ENCODE measurements at places on chromosomes 11 and 22.

DNA sequence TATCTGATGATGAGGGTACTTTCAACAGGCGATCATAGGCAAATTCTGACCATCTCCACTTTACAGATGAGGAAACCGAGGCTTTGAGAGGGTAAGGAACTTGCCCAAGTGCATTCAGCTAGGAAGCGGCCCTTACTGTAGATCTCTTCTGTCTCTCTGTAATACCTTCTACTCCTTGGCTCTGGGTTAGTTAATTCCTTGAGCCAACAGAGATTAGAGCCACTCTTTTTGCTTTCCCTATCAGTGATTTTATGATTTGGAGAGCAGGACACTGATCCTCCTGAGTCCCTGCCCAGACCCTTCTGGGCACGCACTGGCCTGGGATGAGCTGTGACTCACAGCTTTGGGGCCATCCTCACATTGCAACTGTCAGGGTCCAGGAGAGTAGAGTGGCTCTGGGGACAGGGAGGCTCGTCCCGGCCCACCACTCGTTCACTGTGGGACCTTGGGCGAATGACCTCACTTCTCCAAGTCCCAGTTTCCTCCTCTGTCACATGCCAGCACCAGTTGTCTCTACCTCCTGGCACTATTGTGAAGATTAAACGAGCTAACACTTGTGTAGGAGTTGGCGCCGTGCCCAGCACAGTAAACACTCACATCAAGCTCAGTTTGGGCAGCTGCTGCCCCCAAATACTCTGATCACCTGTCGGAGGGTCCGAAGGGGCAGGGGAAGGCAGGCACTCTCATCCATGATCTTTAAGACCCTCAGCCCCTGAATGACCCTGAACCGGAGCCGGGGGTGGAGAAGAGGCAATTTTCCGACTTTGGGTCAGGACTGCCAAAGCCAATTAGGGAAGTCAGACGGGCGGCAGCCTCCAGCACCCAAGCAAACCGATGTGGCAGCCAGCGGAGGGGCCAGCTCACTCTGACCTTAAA lies 235.0 kb downstream of the MIAT start:
- DNase-seq: no peak

DNA sequence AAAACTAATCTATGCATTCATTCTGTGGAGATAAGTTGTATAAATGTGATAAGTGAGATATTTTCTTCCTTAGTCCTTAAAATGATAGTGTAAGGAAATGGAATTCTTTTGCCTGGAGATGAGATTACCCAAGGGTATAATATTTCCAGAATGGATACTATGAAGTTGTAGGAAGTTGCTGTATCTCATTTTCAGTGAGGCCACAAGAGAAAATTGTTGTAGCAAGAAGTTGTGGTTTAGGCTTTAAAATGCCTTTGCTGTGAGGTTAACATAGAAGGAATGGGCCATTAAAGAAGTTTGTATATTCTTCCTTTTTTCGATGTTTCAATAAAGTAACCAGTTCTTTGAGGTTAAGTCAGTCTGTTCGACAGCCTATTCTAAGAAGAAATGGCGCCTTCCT lies 50.7 kb upstream of the LIN7C start:
- no peak for DNase-seq

DNA sequence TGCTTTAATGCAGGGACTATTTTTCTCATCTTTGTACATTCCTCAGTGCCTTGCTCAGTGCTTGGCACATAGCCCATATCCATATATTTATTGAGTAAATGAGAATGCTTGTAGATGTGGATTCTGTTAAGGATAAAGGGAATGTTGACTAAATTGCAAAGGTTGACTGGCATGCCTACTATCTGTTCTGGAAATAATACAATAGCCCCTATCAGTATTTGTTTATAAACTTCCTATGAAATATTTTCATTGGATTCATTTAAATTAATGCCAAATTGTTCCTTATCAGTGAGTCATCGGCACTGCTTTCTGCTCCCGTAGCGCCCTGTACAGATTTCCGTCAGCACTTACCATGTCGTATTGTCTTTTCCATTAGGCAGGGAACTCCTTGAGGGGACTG lies 8.0 kb downstream of the RNF121 start:
- no peak for DNase-seq

GRCh38 chr11:133911171-133911570 lies 45.6 kb downstream of the IGSF9B start:
- DNase-seq: no peak

GRCh38 chr22:40107851-40108378 lies 69.8 kb upstream of the TNRC6B start:
- DNase-seq: no peak

DNA sequence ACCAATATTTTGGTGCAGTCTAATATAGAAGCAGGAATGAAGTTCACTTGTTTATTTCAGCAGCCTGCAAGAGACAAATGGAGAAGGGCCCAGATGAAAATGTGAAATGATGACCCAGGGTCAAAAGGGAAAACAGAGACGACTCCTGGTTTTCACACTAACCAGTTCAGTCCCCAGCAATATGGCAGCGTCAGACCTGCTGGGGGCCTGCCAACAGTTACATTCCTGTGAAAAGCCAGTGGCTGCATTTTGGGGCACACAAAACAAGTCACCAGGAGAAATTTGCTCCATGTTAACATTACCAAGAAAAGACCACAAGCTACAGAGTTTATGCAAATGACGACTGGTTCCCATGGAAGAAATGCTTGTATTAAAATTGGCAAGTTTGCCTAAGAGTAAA lies 80.2 kb downstream of the CCDC34 start:
- DNase-seq: no peak

DNA sequence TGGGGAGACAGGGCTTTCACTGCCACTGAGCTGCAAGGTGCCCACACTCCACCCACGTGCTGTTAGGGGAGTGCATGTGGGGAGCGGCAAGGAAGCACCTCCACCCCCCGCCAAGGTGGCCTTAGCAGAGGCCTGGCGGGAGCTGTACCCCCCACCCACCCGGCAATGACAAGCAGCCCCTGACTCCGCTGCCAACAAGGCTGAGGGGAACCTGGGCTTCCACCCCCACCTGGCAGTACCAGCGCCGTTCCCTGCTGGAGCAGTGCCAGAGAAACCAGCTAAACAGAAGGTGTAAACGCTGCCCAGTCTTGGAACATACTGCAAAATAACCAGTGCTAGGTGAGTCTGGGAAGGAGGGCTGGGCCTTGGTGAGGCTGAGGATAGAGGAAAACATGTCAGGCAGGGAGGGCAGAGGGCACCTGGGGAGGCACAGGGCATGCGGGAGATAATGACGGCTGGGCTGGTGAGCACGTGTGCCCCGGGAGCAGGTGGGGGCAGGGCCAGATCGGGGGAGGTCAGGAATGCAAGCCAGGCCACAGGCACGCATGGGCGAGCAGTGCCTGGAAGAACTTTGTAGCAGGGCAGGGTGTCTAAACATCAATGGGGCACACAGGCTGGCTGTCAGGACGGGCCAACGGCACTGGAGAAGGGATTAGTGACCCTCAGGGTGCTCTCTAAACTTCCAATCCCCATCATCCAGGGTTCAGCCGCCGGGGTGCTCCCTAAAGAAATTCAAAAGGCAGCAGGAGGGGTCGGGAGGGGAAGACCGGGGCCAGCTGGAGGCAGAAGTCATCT lies 6.6 kb downstream of the CERK start:
- no peak for DNase-seq

GRCh38 chr11:129270446-129270845 lies 78.3 kb upstream of the ARHGAP32 start:
- no peak for DNase-seq

DNA sequence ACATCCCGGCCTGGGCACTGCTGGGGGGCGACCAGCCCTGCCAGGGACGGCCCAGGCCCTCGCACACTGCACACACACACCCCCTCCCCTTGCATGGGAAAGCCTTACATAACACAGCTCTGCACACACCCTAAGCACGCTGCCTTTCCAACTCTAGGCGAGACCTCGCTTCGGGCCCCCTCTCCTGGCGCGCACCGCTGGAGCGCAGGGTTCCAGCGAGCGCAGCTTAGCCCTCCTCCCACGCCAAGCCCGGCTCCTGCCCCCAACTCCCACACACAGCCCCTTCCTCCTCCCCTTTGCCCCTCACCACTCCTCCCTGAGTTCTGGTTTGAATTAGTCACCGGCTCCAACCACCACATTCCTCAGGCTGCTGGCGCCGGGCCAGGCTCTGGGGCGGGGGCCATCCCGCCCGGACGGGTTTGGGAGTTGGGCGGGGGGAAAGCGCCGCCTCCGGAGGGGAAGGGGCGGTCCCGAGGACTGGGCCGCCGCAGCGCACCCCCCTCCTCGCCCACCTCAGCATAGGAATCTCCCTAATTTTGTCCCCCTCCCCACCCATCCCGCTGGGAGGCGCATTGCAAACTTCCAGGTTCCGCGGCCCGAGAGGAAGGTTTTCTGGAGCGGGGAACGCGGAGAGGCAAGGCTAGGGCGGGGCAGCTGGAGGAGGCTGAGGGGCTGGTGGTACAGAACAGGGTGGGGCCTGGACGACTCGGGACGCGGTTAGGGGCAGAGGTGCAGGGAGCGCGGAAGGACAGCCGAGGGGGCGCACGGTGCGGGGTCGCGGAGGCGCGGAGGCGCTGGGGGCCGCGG lies 966 bp downstream of the AHNAK start:
- no peak for DNase-seq

DNA sequence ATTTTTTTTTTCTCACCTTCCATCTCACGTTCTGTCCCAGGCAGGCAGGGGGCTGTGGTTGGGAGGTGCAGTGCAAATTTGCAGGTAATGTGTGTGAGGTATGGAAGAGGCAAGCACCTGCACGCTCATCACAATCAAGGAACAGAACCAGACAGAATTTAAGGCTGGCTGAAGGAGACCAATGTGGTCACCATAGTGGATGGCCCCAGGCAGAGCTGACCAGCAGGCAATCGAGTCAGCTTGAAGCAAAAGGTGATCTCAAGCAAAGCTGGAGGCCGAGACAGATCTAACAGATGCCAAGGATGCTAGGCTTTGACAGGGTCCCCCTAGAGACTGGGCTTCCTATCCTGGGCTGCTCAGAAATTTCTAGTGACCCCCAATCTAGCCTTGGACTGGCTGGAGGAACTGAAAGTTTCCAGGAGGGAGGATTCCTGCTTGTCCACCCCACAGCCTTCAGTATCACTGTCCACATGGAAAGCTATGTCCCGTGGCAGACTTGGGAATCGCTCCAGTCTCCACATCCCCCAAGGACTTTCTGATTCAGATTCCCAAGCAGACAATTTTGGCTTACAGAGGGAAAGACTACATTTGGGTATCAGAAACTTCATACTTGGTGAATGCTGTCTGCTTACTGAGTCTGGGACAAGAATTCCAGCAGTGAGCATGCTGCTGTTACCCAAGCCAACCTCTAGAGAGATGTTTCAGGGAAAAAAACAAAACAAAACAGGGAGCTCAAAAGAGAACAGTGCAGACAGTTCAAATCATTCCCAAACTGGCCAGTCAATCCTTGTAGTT lies 9.0 kb upstream of the MICAL3 start:
- no peak for DNase-seq

DNA sequence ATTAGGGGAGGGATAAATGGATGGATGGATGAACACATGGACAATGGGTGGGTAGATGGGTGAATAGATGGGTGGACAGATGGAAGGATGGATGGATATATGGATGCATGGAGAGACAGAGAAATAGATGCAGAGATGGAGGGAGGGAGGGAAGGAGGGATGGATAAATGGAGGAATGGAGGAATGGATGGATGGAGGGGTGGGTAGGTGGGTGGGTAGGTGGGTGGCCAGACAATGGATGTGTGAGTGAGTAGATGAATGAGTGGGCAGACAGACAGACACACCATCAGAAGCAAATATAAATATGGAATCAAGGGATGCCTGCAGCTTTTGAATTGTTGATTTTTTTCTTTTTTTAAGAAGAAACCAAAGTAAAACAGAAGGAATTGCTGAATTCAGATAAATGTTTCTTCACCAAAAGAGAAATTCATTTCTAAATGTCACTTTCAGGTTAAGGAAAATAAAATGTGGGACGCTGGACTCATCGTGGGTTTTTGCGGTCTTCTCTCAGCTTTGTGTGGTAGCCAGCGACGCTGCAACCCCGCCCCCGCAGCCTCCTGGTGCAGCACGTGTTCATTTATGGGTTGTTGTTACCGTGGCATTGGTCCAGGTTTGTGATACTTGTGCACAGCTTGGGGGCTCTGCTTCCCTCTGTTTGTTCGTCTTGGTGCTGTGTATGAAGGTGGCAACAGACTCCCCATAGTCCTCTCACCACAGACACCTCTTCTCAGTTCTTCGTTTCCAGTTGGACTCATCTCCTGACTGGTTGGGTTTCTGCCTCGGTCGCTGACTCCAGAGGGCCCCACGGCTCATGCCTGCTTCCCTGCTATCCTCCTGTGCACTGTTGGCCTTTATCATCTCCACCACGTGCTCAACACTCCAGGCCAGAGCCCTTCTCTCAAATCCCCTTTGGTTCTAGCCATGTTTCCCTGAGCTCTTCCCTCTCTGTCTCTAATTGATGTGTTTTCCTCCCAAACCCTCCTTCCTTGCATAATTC lies 76.4 kb downstream of the CDKN1C start:
- DNase-seq: no peak

GRCh38 chr22:19760058-19760950 lies at the start of gene TBX1:
Gene TBX1 (plus strand): TSS chr22:19760778. CDS start chr22:19760844, 66 bp downstream.
- DNase-seq: no peak

GRCh38 chr11:16217631-16218030 lies 138.7 kb downstream of the SOX6 start:
- no peak for DNase-seq

- no peak for DNase-seq
Observed at GRCh38 chr22:50201191-50202129, 649 bp downstream of the SELENOO start.

DNA sequence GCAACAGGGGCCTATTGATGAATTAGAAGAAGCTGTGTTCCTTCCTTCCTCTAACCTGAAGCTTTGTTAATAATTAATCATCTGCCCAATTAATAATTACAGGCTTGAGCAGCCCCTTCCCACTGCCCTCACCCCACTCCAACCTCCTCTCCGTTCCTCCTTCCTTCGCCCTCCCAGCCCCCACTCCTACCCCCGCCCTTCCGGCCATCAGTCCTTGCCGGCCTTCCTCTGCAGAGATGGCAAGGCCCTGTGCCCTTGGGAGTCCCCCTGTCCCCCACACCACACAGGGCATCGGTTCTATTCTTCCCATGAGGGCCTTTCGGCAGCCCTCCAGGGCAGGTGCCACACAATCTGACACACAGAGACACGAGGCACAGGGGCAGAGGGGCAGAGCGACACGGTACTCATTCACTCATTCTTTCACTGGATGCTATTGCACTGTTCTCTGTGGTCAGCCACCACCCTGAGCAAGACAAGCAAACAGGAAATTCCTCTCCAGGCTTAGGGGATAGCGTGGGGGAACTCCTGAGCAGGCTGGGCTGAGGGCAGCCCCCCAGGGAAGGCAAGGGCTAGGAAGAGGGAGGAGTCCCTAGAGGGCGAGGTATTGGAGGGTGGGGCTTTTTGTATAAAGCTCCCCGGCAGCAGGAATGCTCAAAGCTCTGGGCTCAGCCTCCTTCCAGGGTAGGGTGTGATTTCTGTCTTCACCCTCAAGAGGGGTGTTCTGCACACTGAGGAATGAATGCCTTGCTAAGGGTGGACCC lies 14.7 kb downstream of the MGAT3 start:
- no peak for DNase-seq

DNA sequence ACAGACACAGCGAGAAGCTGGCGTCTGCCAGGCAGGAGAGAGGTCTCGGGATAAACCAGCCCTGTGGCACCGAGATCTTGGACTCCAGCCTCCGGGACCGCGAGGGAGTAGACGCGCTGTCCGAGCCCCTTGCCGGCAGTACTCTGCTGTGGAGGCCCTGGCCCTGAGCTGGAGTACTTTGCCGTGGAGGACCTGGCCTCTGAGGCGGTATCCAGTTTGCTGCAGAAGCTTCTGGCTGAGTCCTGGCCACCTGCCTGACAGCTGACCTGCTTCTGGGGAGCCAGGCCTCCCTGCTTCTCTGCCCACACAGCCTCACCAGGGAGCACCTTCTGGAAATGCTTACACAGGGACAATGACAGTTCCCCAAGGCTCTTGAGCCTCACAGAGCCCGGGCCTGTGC lies 31.6 kb upstream of the CARS1 start:
- no peak for DNase-seq
